ENCODE measurements at places on chromosomes 6 and 20.

DNA sequence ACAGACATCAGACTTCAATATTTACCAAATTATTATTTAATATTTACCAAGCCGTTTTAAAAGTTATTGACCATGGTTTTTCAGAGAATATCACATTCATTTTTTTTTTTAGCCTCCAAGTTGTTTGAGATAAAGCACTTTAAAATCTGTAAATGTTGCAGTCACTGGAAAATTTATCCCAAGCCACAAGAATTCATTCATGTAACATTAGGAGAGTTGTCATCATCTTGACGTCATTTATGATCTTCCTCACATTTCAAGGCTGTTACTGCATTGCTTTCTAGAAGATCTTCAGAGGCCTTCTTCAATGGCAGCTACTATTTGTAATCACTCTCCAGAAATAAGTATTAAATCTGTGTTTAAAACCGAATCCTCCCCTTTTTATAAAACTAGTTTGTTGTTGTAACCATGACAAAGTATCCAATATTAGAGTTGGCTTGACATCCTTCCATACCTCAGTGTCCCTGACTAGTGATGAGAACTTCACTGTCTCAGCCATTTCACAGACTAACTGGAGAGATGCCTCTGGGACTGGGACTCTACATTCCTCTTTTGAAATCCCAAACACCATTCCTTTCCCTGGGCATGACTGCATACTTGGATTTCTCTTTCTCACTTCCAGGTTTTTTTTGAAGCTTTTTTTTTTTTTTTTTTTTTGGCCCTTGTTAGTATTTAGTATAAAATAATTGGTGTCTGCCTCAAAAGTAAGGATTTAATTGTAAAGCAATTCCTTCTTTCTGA lies 100.1 kb downstream of the ZFAND3 start:
- DNase-seq = no peak

DNA sequence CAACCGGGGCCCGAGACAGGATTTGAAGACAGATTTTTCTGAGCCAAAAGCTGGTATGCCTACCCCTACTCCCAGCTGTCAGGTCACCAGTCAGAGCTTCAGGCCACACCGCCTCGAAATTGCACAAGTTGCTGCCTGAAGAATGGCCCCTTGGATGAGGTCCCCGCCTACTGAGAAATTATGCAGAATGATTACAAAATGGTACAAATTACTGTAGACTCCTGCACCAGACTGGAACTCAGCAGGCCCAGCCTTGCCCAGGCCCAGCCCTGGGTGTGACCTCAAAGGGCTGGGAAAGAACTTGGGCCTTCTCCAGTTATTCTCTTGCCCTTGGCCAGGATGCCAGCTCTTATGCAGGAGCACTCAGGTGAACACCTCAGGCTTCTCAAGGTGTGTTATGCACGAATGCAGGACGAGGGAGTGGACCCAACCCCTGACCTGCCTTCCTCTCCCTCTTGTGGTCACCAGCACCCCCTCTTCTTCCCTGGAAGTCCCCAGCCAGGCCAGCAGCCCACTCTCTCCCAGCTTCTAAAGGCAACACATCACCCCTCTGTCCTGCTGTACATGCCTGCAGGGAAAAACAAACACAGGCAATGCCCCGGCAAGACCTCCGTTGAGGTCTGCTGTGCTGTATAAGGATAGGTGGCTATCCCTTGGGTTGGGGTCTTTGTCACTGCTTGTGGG lies 88.7 kb upstream of the NAA20 start:
- DNase-seq = no peak

DNA sequence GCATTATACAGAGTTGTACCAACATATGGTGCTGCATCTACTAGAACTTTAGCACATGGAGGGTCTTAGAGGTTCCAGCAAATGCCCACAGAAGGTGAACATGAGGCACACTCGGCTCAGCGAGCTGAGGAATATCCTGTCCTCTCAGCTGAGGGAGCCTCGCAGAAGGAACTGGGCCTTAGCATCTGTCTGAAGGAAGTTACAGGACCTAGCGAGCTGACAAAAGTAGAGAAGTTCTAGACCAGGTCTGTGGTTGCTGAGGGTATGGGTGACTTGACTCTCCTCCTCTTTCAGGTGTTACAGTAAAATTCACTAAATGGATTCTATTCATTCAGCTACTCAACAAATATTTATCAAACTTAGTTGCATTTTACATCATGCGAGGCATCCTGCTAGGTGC lies 157.2 kb downstream of the ZDHHC14 start:
- DNase-seq = no peak

DNA sequence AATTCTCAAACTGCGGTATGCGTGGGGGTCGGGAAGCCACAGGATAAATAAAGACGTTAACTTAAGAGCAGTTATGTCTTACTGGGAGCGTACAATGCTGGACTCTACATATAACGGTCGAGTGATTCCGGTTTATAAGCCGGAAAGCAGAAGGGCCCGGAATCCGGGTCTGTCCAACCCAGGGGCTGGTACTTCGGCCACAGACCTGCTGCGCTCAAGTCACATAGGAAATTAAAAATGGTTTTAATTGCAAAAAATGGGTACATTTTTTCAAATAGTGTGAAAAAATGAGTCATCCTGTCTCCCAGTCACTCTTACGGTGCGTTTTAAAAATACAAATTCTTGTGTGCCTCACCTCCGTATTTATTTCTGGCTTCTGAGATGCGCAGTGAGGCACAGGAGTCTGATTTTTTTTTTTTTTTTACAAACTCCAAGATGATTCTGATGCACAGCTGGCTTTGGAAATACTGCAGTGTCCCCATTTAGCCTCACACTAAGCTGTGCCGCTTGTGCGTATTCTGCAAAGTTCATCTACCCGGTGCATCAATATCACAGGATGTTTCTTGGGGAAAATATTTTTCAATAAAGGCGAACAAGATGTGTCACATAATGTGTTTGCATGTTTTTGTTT lies 1.0 kb downstream of the PCIF1 start:
- no peak for DNase-seq

DNA sequence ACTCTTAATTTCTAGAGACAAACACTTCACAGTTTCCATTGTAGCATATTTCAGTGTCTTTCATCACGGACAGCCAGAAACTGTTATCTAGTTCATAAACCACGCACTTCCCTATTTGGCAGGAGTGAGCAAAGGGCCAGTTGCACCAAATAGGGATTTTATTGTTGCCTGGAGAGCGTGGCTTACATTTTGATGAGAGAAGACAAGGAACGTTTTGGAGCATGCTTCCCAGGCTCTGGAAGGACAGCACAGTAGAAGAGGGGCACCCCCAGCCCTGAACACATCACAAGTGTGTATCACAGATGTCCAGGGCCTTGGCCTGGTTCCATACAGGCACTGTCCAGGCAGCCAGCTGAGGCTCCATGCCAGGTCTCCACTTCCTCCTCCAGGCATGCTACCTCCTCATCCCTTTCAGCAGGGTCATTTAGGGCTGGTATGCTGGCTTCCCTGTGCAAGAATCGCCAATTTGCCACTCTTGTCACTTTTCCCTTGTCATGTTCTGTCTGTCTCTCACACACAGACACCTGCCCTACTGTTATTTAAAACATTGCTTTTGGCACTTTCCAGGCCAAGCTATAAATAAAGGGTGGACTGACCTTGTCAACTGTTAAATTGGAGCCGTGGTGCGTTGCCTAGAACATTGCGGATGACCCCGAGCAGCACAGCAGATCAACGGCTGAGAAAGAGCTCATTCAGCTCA lies 235.0 kb upstream of the GMDS start:
- DNase-seq = no peak

Measured in hypothalamus (tissue), 51 donors.